ENCODE measurements at places on chromosomes 16 and 17. TPM values are rescaled to one million over a fixed set of nuclear protein-coding genes. Genes with fewer than 3 reads are reported as not detected.

DNA sequence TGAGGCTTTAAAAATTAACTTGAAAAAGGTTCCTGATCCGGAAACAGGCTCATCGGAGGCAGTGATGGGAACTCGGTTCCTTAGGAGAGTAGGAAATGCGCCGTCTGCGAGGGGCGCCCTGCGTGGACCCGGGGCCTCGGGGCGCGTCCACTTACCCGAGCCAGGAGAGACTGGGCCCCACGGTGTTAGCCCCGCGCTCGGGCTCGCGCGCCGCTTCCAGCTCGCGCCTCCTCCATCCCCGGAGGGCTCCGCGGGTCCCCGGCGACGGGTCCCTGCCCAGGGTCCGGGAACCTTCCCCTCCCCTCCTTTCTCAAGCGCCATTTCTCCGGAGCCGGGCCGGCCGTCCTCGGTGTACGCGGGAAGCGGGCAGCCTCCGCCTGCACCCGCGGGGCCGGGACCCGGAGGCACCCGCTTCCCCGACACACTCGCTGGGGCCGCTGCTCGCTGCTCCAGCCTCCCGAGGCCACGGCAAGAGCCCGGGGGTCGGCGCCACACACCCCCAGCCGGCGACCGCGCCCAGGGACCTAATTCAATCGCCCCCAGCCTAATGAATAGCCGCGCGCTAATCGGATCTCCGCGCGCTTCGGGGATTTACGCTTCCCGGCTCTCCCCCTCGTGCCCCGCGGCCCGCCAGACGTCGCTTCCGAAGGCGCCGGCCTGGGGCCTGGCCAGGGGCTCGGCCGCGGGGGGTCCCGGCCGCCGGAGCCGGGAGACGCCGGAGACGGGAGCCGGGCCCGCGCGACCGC, 2.2 kb upstream of the BAHCC1 start:
- DNase-seq, result no peak
- no peak overlapping the region for H3K27ac ChIP-seq
- peaks cover 15% of the 10 kb centered on the region for H3K4me1 ChIP-seq
- H3K36me3 ChIP-seq, result no peaks in the 10 kb centered on the region
- H3K4me3 ChIP-seq, result peak overlapping the region; percentile 63

DNA sequence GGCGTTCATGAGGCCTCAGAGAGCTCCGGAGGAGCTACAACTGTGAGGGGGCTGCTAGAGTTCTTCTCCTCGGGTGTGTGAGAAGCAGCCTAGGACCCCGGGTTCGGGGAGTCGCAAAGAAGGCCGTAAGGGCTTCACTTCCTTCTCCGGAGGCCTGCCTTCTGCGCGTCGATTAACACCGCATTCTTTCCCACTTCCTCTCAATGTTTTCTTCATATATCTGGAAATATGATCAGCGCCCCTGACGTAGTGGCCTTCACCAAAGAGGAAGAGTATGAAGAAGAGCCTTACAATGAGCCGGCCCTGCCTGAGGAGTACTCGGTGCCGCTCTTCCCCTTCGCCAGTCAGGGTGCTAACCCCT, 449 bp downstream of the SMCR8 start:
- DNase-seq, result no peak
- H3K36me3 ChIP-seq, result peaks cover 19% of the 10 kb centered on the region
- no peaks in the 10 kb centered on the region for H3K27me3 ChIP-seq
- H3K4me3 ChIP-seq, result peak overlapping the region; percentile 84
- H3K4me1 ChIP-seq, result peaks cover 42% of the 10 kb centered on the region

GRCh38 chr17:82772026-82772425, 20.2 kb downstream of the TBCD start:
- H3K27me3 ChIP-seq, result no peaks in the 10 kb centered on the region
- H3K4me1 ChIP-seq, result no peaks in the 10 kb centered on the region
- no peak overlapping the region for H3K4me3 ChIP-seq
- H3K36me3 ChIP-seq, result no peaks in the 10 kb centered on the region
- peak; percentile 58 for DNase-seq

- H3K4me1 ChIP-seq, result no peaks in the 10 kb centered on the region
- no peak for DNase-seq
- no peak overlapping the region for H3K4me3 ChIP-seq
Observed at GRCh38 chr17:82616021-82616711, 32.1 kb downstream of the WDR45B start.

DNA sequence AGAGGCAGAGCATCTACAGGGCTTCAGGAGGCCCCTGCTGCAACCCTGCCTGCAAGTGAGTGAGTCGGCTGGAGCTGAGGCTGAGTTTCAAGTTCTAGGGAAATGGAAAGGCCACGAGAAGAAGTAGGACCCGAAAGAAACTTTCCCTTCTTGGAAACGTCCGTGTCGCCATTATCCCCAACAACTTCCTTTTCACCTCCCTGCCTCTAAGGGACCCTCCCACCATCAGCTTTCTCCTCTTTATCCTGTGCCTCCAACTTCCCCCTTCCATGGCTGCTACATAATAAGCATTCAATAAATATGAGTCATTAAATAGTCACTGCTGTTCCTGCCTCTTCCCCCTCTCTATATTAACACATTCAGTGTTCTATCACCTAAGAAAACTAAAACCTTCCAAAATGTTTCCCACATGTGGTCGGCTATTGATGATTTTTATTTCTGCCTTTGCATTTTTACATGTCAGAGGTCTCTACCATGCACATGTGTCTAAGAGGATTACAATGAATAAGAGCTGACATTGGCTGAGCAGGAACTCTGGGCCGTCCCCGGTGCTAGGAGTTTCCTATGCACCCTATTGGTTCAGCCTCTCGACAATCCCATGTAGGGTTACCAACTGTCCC, 115.9 kb upstream of the TNRC6C start:
- H3K27ac ChIP-seq, result no peak overlapping the region
- H3K27me3 ChIP-seq, result peaks cover 66% of the 10 kb centered on the region
- DNase-seq, result no peak

GRCh38 chr17:68169840-68170239, 78.0 kb upstream of the AMZ2 start:
- DNase-seq, result no peak
- no peaks in the 10 kb centered on the region for H3K27me3 ChIP-seq
- no peak overlapping the region for H3K4me3 ChIP-seq
- no peak overlapping the region for H3K27ac ChIP-seq
- no peaks in the 10 kb centered on the region for H3K4me1 ChIP-seq

GRCh38 chr17:18920911-18921441, 31.0 kb upstream of the SLC5A10 start:
- H3K27me3 ChIP-seq, result no peaks in the 10 kb centered on the region
- no peak for DNase-seq
- peak overlapping the region; percentile 36 for H3K27ac ChIP-seq
- H3K4me1 ChIP-seq, result peaks cover 15% of the 10 kb centered on the region

DNA sequence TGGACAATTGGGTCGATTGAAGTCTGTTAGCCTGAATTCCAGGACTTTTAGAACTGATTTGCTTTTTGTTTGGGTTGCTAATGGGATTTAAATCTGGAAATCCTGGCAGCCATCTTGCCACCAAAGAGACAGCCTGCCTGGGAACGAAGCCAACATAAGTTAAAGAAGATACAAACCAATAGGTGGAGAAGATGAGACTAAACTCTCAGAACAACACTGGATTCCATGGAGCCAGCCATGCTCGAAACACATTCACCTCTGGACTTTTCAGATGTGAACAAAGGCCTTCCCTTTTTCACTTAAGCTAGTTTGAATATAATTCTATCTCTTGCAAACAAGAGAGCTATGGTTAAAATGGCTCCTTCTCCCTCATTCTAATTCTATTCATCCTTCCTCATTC, 135.9 kb downstream of the TOX3 start:
- no peak for DNase-seq
- H3K4me3 ChIP-seq, result no peak overlapping the region
- no peak overlapping the region for H3K27ac ChIP-seq

Gene PRAC2
- total RNA-seq, result not detected

- no peaks in the 10 kb centered on the region for H3K27me3 ChIP-seq
- no peak overlapping the region for H3K4me3 ChIP-seq
- H3K27ac ChIP-seq, result no peak overlapping the region
- H3K36me3 ChIP-seq, result no peaks in the 10 kb centered on the region
- no peaks in the 10 kb centered on the region for H3K4me1 ChIP-seq
- DNase-seq, result no peak
Observed at GRCh38 chr16:57690782-57691471, 3.7 kb upstream of the DRC7 start.

- H3K4me1 ChIP-seq, result peaks cover 27% of the 10 kb centered on the region
- H3K27me3 ChIP-seq, result no peaks in the 10 kb centered on the region
- H3K4me3 ChIP-seq, result peak overlapping the region; percentile 9
Observed at GRCh38 chr17:65191811-65192740, 54.9 kb downstream of the RGS9 start.

Gene DNAAF8
- 2.4 TPM for total RNA-seq

Gene SMTNL2
- not detected for total RNA-seq

Gene MARCHF10
- 8.0 TPM for total RNA-seq

- no peak overlapping the region for H3K4me3 ChIP-seq
- no peaks in the 10 kb centered on the region for H3K4me1 ChIP-seq
- H3K27ac ChIP-seq, result no peak overlapping the region
- no peaks in the 10 kb centered on the region for H3K36me3 ChIP-seq
- DNase-seq, result no peak
Observed at GRCh38 chr17:80955671-80956280, 35.9 kb upstream of the CHMP6 start.

GRCh38 chr16:67703626-67704025, 15.5 kb downstream of the GFOD2 start:
- no peaks in the 10 kb centered on the region for H3K36me3 ChIP-seq
- no peak overlapping the region for H3K4me3 ChIP-seq
- no peak overlapping the region for H3K27ac ChIP-seq
- no peaks in the 10 kb centered on the region for H3K27me3 ChIP-seq
- DNase-seq, result no peak
- no peaks in the 10 kb centered on the region for H3K4me1 ChIP-seq

GRCh38 chr17:61494325-61495160, 42.3 kb downstream of the TBX4 start:
- no peak for DNase-seq
- peaks cover 17% of the 10 kb centered on the region for H3K4me1 ChIP-seq
- no peaks in the 10 kb centered on the region for H3K27me3 ChIP-seq
- no peak overlapping the region for H3K4me3 ChIP-seq
- H3K36me3 ChIP-seq, result no peaks in the 10 kb centered on the region

DNA sequence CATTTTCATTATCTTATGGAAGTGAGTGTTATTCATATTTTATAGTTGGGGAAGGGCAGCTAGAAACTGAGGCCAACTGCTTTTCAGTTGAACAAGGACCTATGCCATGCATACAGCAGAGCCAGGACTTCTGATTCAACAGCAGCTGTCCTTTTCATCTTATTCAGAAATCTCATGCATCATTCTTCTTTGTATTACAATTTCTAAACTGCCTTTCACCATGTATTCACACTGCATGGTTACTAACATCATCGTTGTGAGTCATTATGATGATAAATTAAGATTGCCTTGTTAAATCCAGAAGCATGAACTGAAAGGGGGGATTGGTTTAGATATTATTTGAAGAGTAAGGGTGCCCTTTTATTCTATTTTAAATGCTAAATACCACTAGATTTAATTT, 1470.1 kb upstream of the GOT2 start:
- no peaks in the 10 kb centered on the region for H3K4me1 ChIP-seq
- no peak overlapping the region for H3K27ac ChIP-seq
- DNase-seq, result no peak
- H3K27me3 ChIP-seq, result peaks cover 8% of the 10 kb centered on the region

GRCh38 chr17:8698162-8698971, 46.3 kb downstream of the CCDC42 start:
- H3K27me3 ChIP-seq, result peaks cover 21% of the 10 kb centered on the region
- no peak for DNase-seq
- H3K4me1 ChIP-seq, result no peaks in the 10 kb centered on the region
